ENCODE measurements at places on chromosomes 2 and 18. TPM values are rescaled to one million over a fixed set of nuclear protein-coding genes. Genes with fewer than 3 reads are reported as not detected.

DNA sequence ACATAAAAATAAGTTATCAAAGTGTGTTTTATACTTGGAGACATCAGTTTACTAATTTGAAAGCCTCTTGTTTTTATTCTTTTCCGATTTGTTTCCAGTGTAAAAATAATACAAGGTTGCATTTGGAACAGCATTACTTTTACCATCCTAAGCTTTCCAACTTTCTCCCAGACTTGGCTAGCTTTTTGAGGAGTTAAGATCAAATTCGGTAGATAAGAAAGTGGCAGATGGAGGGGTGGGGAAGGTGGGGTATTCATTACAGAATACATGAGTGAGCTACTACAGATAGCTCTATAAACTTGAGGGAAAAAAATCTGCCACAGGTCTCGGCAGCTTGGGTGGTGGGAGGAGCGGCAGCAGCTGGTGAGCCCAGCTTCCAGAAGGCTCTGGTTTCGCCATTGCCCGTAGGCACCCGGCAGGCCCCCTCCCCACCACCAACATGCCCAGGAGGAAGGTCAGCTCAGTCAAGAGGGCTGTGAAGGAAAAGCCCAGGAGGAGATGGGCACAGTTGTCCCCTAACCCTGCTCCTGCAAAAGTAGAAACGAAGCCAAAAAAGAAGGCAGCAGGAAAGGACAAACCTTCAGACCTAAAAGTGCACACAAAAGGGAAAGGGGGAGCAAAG lies 18.6 kb upstream of the RMC1 start:
- H3K36me3 ChIP-seq, result no peaks in the 10 kb centered on the region
- no peaks in the 10 kb centered on the region for H3K4me1 ChIP-seq
- no peak for DNase-seq
- no peaks in the 10 kb centered on the region for H3K27me3 ChIP-seq
- H3K27ac ChIP-seq, result no peak overlapping the region

- no peak for DNase-seq
- H3K27me3 ChIP-seq, result no peaks in the 10 kb centered on the region
- H3K27ac ChIP-seq, result no peak overlapping the region
- peaks cover 5% of the 10 kb centered on the region for H3K4me1 ChIP-seq
- no peak overlapping the region for H3K4me3 ChIP-seq
Measured at GRCh38 chr2:102185347-102185746, 1.5 kb upstream of the IL1RL2 start.

DNA sequence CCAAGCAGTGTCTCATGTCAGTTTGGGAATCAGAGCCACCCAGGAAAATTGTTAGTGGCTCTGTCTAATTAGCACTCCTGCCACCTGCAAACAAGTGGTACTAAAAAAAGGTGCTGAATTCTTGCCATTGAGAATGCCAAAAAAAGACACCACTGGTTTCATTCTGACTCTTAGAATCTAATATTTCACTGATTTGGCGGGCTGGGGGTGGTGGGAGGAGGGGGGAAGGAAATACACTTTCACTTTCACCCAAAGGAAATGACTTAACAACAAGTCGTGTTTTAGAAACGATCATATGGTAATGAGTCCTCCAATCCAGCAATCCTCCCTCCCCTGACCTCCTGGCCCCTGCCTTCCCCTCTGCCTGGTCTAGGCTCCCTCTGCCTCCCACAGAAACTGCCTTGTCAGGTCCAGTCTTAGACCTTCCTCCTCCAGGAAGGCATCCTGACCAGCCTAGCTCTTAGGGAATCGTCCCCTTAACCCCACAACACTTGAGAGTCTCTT lies 4.4 kb upstream of the KLHL29 start:
- no peak for DNase-seq
- no peak overlapping the region for H3K27ac ChIP-seq
- H3K27me3 ChIP-seq, result no peaks in the 10 kb centered on the region
- H3K4me1 ChIP-seq, result no peaks in the 10 kb centered on the region
- no peaks in the 10 kb centered on the region for H3K36me3 ChIP-seq
- H3K4me3 ChIP-seq, result no peak overlapping the region

DNA sequence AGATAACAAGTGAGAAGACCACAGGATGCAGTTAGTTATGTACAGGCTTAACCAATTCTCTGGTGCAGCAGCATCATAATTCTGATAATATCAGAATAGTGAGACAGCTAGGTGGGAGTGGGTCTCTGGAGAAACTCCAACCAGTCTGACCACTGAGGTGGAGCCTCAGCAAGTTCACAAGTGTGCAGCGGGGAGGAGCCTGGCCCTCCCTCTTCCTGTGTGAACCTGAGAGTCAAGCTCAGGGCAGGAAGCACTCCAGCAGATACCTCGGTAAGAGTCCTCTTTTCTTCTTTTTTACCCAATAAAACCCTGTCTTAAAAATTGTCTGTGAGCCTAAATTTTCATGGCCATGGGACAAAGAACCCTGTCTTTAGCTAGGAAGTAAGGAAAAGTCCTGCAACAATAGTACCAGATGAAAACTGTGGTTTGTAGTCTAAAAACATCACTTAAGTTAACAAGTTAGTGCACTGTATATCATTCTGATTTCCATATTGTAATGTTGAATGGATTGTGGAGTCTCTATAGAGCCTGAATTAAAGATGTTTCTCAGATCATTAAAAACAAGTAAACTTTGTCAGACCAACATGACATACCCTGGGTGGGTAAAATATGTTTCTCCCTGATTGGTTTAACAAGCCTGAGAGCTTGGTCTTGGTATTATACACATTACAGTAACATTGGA lies 370.8 kb downstream of the TMEM182 start:
- no peak for DNase-seq
- H3K36me3 ChIP-seq, result no peaks in the 10 kb centered on the region
- no peaks in the 10 kb centered on the region for H3K27me3 ChIP-seq
- H3K27ac ChIP-seq, result no peak overlapping the region
- no peak overlapping the region for H3K4me3 ChIP-seq
- H3K4me1 ChIP-seq, result no peaks in the 10 kb centered on the region

DNA sequence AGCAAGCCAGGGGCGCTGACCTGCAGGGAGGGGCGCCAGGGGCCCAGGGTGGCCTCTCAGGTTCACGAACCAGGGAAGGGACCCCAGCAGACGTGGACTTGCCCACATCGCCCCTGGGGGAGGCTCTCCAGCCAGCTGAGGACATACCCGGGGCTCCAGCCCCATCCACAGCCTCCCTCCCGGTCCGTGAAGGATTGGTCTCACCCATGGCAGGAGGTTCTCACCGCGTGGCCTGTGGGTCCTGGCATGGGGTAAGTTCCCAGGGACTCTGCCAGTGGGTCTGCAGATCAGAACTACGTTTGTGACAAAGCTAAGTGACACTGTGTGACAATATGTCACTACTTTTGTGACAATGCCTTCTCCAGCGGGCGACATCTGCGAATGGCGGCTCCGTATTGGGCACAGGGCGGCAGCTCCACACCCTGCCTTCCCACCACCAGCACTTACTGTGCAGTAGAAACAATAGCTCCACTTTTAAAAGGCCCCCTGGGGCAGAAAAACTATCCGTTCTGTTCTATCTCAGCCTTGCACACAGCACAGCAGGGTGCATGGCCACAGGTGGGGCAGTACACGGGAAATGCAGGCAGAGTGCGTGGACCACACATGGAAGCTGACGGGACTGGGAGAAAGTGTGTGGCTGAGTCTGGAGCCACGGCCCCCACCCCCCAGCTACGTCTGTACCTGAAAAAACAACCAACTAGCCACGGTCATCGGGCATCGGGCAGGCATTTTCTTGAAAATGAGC lies 65.2 kb upstream of the CTDP1 start:
- no peaks in the 10 kb centered on the region for H3K27me3 ChIP-seq
- DNase-seq, result no peak
- no peak overlapping the region for H3K27ac ChIP-seq

- H3K4me3 ChIP-seq, result no peak overlapping the region
- H3K36me3 ChIP-seq, result no peaks in the 10 kb centered on the region
- H3K27me3 ChIP-seq, result no peaks in the 10 kb centered on the region
- H3K4me1 ChIP-seq, result no peaks in the 10 kb centered on the region
Measured at GRCh38 chr2:12066116-12066515, 319.7 kb downstream of the LPIN1 start.

DNA sequence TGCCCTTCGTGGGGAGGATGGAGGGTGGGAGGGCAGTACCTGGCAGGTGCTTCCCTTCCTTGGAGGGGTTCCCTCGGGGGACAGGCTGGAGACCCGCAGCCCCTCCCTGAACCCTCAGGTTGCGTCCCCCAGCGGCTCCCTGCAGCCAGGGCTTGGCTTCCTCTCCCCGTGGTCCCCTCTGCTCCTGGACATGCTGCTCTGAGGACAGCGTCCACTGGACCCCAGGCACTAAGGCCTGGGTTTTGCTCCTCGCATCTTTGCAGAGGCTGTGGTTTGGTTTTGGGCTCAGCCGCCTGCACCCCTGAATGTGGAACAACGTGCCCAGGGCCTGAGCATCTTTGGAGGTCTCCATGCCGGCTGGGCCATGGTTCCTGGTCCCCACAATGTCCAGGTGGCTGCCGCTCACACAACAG lies 133.5 kb downstream of the PTGR3 start:
- H3K36me3 ChIP-seq, result no peaks in the 10 kb centered on the region
- H3K4me1 ChIP-seq, result no peaks in the 10 kb centered on the region
- H3K27ac ChIP-seq, result no peak overlapping the region
- DNase-seq, result no peak

DNA sequence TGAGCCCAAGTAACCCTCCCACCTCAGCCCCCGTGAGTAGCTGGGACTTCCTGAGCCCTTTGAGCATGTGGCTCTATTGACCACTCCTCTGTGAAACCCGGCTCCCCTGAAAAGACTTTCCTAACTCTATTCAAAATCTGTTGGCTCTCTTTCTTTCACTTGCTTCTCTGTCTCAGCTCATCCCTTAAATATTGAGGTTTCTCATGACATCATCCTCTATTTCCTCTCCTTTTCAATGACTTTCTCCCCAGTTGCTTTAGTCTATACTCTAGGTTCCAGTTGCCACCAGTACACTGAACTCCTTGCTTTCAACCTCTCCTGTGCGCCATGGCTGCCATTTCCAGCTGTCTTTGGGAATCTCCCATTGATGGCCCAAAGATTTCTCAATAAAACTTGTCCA lies 79.8 kb upstream of the STK17B start:
- no peaks in the 10 kb centered on the region for H3K36me3 ChIP-seq
- H3K4me3 ChIP-seq, result no peak overlapping the region
- no peaks in the 10 kb centered on the region for H3K27me3 ChIP-seq
- peaks cover 2% of the 10 kb centered on the region for H3K4me1 ChIP-seq

The CPS1 gene
- 0.68 TPM for total RNA-seq

- no peaks in the 10 kb centered on the region for H3K4me1 ChIP-seq
- no peak for DNase-seq
Measured at GRCh38 chr18:31657823-31658669, 26.3 kb downstream of the B4GALT6 start.

The HOXD11 gene
- 8.0 TPM for total RNA-seq
